NT2/D1 (cell line): ENCODE measurements at places on chromosomes 16 and 17.

GRCh38 chr16:17367036-17367435, 103.7 kb downstream of the XYLT1 start:
- DNase-seq: no peak

DNA sequence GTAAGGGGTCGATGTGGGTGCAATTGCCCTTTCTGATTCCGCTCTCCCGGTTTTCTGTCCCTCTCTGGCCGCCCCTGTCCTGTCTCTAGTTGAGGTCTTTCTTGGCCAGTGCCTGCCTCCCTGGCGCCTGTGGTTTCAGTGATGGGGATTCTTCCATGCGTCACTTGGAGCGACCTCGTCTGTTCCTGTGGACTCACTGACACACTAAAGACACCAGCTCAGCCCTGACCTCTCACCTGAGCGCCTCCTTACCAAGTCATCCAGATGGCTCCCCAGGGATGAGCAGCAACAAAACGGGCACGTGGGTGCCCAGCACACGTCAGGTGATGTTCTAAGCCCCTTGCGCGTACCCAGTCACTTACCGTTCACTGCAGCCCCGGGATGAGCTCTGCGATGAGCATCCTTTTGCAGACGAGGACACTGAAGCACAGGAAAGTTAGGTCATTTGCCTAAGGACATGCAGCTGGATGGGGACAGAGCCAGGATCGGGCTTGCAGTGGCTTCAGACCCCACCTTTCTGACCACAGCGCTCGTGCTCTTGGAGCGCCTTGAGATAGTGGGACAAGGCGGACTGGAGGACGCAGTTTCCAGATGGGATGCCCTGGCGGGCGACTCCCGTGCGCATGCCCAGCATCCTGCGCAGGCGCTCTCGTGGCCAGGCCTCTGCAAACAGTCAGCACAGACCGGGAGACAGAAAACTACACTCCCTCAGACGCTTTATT, 11.5 kb upstream of the LGALS3BP start:
- no peak for DNase-seq

DNA sequence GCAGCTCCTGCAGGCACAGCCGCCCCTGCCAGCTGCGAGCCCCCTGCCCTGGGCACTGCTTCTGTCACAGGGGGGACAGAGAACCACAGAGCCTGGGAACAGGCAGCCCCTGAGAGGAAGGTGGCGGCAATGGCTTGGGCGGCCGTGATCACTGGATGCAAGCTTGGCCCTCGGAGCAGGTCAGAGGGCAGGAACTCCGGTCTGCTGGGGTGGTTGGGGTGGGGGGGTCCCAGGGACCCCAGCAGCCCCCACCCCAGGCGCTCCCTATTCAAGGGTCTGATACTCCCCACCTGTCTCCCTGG, 1.9 kb upstream of the CYBA start:
- DNase-seq: no peak

- no peak for DNase-seq
These were observed 1.1 kb downstream of the PHF12 start for GRCh38 chr17:28950017-28950751.

DNA sequence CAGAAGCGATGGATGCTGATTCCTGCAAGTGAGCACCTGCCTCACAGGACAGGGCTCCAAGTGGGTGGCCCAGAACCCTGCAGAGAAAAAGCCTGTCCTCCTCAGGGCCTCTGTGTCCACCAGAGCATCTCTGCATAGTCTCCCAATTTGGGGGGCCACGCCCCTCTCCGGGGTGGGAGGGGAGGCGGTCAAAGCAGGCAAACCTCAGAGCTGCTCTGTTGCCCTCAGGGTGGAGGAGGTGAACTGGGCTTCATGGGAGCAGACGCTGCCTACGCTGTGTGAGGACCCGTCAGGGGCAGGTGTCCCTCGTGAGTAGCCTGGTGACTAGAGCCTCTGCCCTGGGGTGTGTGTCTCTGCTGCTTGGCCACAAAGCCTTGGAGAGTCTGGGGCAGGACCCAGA, 19.3 kb downstream of the TRPV2 start:
- no peak for DNase-seq

GRCh38 chr16:58882292-58882691, 148.2 kb upstream of the GOT2 start:
- no peak for DNase-seq

DNA sequence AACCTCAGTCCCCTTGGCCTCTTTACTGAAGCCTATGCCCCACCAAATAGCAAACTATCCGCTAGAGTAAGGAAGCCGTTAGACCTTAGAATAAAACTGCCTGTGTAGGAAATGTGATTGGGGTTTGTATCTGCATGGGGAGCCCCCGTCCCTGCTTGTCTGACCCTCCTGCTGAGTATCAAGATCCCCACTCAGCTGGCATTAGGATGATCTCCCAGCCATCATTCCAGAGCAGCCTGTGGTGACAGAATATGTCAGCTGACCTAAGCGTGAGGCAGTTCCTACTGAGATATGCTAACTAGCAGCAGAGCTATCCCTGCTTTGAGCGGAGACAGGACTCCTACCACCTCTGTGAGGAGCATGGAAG, 645 bp upstream of the GFOD2 start:
- DNase-seq: no peak

DNA sequence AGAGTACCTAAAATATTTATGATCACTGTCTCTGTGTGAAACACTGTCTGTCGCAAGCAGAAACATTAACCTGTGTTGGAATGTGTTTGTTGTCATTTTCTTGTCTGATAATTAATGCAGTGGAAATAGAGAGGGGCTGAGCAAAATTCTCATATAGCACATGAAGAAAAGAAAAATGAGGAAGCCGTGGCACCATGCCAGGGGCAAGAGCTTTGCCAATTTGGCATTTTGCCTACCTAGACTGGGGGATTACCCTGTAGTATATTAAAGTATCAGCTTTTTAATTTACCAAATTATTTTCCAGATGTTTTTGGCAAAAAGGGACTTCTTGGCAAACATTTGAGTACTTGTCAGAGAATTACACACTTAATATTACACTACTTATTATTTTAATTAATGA, 1326.6 kb upstream of the GOT2 start:
- DNase-seq: no peak

DNA sequence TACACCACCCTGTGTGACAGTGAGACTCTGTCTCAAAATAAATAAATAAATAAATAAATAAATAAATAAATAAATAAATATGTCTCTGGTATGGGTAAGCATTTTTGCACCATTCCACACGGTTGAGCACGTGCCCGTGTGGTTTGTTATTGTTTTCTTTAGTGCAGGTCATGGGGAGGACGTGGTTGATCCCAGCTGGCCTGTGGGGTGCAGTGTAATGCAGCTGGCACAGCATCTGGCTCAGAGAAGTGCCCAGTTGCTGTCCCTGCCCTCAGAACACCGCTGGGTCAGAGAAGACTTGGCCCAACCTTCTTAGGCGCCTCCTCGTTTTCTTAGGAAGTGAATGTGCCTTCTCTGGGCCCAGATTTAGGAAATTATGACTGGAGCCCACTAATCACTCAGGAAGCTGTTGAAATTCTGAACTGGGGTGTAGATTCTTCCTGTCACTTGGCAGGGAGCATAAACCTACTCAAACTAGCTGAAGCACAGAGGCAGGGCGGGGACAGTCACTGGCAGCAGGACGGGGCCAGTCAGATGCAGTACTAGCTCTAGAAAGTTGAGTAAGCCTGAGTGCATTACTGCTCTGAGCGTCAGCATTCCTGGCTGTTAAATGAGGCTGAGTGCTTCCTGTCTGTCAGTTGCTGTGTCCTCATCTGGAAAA, 85.9 kb downstream of the SNX29 start:
- DNase-seq: no peak

- no peak for DNase-seq
These were observed 99.9 kb upstream of the ZNF750 start for GRCh38 chr17:82939621-82940135.

DNA sequence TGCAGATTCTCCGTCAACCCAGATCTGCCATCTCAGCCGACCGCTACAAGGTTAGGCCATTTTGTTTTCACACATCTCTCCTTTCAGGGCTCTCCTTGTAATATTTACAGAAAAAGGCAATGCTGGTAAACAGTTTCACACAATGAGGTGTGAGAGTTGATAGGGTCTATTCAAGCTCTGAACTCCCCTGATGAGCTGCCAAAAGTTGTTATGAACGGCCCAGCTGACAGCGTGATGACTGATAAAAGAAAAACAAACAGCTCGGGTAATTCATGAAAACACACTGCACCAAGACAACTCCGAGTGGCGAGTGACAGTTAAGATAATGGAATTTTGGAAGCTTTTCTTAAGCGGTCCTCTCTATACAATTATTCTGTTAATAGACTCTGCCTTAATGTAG, 68.1 kb upstream of the IRX5 start:
- no peak for DNase-seq

DNA sequence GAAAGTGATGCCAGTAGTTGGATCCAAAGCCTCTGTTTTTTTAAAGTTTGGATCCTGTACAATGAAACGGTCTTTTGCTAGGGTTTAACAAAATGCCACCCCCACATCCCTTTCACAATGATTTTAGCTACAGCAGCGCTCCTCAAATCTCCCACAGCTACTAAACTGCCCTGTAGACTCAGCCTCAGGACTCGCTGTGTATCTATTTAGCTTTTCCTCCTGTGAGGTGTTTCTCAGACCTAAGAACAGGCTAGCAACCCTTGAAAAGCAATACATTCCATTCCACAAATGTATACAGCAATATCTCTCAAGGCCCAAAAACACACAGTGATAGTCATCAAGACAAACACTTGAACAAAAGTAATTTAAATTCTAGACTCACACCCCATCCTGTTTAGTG, 206.4 kb downstream of the ZFHX3 start:
- no peak for DNase-seq

- no peak for DNase-seq
These were observed 2.4 kb downstream of the MT1M start for GRCh38 chr16:56634715-56635440.

DNA sequence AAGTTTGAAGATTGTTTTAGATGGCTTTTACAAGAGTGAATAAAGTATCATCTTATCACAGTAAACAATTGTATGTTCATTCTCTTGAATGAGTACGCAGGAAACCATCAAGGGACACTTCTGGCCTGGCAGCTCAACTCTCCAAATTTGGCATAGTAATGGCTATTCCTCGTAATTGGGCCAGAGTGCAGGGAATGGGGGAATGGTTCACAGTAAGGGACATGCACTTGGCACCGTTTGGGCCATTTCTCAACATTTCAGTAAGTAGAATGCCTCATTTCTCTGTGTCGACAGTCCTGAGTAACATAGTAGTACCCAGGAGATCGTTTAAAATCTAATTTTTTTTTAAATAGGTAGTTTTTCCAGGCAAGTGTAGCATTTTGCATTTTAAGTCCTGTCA, 309.6 kb downstream of the KCNJ2 start:
- DNase-seq: no peak

- DNase-seq: no peak
These were observed 19.9 kb downstream of the CEP295NL start for GRCh38 chr17:78883089-78883532.

DNA sequence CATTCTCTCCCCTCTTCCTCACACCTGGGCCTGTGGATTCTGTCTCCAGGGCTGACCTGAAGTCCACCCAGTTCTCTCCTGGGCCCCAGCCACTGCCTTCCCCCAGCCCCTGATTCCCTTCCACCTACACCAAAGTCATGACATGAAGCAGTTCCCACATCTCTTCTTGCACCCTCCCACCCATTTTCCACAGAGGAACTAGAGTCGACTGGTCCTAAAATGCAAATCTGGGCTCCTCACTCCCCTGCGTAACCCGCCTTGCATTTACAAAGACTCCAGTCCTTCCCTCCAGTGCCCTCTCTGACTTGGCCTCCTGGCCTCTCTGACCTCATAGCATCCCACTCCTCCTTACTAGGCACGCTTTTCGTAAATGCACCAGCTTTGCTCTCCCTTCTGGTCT, 14.8 kb downstream of the COX6A2 start:
- DNase-seq: no peak
